NCI-H2081 (cell line): ENCODE measurements at places on chromosomes 4 and X.
A peak's percentile ranks its signal among the peaks of the same experiment; 100 is the strongest.

DNA sequence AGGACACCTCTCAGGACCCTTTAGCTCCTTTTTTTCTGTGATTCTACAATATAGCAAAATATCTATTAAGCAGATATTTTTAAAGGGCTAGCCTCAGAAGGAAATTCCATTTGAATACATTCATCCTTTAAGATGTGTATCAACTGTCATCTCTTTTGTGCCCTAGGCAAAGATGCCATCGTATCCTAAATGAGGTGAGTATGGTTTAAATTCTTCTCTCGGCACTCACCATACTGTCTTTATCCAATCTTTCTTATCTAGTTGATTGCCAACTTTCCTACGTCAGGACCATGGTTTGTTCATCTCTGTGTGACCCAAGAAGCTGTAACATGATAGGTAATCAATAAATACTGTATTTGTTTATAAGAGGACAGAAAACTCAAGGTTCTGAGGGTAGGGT lies 176.0 kb downstream of the LDB2 start:
- no peak for DNase-seq

DNA sequence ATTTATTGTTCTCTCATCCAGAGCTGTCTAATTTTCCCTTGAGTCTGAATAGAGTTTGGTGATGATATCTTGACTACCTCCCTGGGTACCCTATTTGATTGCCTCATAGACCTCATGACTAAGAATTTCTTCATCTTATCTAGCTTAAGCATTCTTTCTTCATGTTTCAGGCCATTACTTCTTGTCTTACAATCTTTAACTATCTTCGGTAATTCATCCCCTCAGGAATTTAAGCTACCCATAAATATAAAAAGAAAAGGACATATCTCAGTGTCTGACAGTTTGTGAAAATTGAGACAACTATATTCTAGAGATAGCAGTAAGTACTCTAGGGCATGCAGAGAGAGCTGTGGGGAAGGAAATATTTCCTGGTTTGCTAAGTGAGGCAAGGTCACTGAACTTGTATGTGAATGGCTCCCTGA lies 466.1 kb upstream of the GRID2 start:
- no peak for DNase-seq

DNA sequence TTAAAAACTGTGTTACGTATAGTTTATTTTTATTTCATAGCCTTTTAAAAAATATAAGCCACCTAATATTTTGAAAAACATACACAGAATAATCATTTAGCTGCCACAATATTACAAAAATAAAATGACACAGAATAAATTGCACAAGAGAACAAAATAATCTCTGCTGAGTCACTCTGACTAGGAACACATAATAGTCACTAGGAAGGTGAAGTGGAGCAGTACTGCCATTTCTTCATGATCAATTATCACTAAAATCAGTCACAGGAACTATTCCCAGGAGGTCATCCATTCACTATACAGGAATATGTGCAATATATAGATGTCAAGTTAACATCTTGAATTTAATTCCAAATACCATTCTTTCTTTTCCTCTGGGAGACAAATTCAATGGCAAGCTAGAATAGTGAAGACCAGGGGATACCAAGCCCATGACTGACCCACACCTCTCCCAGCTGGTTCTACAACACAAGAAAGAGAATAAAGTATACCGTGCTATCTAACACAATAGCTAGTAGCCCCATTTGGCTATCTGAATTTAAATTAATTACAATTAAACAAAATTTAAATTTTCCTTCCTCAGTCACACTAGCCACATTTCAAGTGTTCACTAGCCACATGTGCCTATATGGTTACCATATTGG lies 5.9 kb downstream of the SMIM43 start:
- DNase-seq, result no peak

DNA sequence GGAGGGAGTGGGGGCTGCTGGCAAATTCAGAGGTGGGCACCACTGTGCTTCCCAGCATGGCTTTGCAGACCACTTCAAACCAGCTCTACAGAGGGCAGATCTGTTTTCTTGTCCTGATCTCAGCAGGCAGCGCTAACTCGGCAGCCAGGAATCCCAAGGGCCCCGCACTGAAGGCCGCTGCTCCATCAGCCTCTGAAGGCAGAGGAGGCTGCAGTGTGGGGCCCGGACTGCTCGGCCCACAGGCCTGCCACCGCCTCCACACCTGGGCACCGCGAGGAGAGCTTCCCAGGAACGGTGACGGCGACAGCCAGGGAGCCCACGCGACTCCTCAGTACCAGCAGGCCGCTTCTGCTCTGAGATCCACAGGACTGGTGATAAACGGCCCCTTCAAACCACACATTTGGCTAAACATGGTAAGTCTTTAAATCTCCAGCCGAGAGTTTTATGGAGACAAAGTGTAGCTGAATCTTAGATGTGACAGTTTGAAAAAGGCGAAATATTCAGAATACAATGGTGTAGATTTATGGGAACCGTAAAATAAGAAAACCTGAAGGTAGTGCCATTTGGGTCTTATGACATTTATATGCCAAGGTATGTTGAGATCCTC lies 23.6 kb downstream of the DCTD start:
- DNase-seq, result no peak

- DNase-seq, result no peak
Measured at GRCh38 chr4:95343235-95343634, 205.5 kb downstream of the UNC5C start.

DNA sequence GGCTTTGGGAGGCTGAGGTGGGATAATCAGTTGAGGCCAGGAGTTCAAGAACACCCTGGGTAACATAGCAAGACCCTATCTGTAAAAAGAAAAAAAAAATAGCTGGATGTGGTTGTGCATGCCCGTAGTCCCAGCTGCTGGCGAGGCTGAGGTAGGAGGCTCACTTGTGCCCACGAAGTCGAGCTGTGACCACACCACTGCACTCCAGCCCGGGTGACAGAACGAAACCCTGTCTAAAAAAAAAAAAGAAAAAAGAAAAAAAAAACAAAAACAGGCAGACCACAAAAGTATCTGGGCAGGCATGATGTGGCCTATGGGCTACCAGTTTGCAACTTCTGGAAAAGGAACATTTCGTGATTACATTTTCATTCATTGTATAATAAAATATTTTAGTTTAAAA lies 38.1 kb upstream of the RASGEF1B start:
- DNase-seq, result no peak

DNA sequence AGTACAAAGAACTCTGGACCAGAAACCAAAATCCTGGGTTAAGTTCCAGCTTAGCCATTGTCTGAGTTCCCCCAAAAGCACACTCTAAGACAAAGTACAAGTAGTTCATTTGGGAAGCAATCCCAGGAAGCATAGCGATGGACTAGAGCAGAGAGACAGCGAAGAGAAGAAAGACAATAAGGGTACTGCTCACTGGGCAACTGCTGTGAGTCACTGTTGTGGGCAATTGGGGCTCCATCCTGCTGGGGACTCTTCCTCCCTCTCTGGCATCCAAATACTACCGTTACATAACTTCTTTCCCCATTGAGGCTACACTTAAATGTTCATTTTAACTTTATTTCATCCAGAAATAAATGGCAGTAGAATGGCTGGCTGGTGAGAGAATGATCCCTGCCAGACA lies 14.1 kb downstream of the SRPX start:
- no peak for DNase-seq

DNA sequence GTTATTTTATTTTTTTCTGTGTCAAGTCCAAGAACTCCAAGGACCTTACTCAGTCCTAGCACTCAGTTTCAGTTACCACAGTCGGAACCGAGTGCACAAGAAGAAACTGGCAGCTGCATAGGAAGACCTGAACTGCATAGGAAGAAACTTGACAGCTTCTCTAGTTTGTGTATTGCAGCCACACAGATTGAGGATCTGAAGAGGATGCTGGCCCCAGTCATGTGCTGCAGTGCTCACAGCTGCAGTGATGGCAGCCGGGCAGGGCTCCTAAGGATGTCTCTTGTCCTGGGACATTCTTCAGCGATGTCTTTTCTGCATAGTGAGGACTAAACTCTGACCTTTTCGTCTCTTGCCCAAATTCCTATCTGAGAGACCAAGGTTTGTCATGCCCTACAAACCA lies 261.2 kb downstream of the STIM2 start:
- no peak for DNase-seq

DNA sequence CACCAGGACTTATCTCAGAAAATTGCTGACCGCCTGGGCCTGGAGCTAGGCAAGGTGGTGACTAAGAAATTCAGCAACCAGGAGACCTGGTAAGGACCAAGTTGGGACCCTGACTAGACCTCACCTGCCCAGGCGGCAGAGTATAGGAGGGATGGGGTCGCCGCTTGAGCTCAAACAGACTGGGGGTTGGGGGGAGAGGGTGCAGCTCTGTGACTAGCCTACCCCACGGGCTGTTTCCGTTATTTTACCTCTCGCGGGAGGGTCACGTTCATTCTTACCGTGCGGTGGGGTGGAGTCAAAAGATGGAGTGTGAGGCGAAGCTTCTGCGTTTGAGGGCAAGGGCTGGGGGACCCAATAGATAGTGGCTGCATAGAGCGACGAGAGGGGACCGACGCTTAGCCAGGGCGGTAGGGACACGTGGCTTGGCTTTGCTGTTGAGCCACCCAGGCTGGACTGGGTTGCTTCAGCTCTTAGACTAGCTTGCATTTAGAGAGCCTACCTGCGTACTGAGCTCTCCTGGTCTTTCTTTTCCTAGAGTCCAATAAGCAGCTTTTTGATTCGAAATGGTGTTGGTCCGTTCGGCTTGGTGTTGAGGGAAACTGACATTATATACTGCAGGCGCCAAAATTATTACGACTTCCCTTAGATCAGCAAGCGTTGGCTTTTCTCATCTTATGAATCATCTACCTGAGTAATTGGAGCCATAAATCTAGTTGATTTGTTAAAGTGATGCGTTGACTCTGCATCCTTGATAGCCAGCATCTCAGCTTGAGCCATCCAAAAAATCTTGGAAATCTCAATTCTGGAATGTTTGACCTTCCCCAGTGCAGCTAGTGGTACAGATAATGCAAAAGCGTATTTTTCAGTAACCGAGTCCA lies 591 bp downstream of the PRPS1 start:
- peak; percentile 46 for DNase-seq

GRCh38 chr4:53960843-53961242 lies 103.6 kb downstream of the CHIC2 start:
- no peak for DNase-seq

GRCh38 chr4:8665406-8666360 lies 73.1 kb downstream of the CPZ start:
- DNase-seq, result no peak

DNA sequence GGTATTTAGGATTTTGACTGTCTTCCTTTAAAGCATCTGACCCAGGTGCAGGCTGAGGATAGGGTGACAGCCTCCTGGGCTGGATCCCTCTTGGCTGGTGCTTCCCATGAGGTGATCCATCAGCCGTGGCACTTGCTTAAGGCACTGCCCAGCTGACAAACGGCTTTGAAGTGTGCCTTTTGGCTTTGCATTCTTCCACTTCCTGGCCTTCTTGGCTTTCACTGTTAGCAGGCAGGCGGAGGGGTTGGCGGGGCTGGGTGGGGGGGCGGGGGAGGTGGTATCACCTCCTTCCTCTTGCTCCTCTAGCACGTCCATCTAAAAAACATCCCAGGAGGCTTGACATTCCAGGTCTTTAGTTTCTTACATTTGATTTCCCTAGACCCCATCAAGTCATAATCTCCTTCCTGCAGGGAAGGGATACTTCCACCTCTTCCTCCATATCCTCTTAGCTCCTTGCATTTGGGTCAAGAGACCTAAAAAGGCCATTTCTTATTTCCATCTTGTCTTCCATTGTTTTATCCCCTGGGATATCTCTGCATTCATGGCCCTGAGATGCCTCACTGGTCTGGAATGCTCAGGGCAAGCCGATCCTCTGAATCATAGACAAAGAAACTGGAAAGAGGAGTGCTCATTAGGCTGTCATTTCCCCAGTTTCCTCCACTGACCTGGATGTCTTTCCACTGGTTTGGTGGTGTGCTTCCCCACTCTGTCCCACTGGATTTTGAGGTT lies 11.3 kb upstream of the APLN start:
- DNase-seq, result no peak

DNA sequence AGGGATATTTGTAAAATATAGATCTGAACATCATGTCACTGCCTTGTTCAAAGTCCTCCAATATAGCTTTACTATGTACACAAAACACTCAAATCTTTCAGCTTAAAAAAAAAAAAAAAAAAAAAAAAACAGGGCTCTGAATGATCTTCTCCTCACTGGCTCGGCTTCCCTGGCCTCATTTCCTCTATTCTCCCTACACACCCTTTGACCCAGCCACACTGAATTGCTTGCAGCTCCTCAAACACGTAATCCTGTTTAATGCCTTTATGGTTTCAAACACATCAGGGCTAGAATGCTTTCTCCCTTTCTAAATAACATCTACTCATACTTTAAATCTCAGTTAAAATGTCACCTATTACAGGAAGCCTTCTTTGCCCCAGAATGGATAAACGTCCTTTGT lies 60.8 kb downstream of the MTMR8 start:
- DNase-seq, result no peak

DNA sequence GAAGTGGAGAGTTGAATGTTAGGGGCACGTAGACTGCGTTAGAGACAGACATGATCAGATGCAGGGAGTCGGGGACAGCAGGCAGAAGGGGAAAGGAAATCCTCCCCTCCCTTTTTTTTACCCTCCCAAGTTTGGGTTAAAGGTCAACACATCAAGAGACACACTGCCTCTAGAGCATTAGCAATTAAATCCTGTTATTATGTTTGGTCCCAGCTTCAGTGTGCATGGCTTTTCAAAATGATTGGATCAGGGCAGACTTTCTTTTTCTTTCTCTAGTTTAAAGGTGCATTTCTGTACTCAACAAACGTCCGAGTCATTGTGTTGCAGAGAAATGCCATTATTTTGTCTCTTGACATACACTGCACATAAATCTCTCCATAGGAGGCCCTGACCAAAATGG lies 63.9 kb downstream of the USP26 start:
- no peak for DNase-seq

GRCh38 chr4:183808097-183808456 lies 97.0 kb upstream of the STOX2 start:
- no peak for DNase-seq

DNA sequence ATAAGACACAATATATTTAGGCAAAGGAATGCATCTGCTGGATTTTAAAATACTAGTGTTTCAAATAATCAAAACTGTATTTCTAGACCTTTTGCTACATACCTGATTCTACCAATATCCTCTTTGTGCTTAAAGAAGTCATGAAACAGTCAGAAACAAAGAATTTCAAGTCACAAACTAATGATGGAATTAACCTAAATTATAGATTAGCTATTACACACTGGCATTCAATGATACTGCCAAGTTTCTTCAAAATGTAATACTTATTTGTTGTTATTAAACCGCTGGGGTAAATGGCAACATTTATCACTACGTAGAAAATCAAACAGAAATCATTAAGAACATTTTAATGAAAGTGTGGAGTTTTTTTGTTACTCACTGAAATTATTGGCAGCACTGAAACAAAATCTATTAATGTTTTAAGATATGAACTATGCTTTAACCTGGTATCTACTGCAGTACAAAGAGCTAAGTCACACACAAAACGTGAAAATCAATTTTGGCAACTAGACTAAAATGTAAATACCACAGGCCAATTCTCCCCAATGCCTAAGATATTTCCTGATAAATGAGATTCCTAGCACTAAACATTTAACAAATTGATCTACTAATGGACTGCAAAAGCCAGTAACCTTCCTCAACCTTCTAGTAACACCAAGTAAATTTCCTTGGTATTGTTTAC lies 19.4 kb downstream of the PDGFC start:
- DNase-seq, result no peak
